ENCODE measurements at places on chromosomes 12 and 14.
A peak's percentile ranks its signal among the peaks of the same experiment; 100 is the strongest.

DNA sequence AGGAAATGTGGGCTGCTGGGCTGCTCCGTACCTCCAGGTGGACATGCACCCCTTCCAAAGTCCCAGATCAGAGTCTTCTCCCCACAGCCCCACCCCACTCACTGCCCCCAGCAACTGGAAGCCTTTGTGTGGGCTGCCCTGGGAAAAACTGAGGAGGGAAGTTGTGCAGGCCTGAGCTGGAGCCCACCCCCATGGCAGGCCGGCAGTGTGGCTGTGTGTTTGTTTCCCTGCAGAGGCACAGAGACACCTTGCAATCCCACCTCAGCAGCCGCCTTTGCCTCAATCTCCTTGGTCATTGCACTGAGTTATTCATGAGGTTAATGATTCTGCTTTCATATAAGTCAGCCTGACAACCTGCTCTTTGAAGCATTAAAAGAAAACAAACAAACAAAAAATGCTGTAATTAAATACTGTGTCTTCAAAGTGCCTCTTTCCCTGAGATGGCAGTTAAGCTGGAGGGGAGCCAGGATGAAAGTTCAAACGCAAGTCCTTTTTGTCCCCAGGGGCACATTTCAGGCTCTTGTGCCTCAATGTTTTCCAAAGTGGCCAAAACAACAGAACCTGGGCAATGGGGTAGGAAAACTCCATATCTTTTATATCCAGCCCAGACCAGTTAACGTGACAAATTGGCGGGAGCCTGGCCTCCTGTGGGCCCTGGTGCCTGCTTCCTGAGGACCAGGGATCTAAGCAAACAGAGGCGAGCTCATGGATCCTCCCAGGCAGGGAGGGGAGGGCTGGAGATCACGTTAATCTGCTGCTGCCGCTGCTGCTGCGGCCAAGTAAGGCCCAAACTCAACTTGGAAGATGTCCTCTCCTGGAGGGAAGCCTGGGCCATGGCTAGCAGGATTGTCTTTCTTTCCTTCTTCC lies 51.9 kb upstream of the TSPAN11 start:
- no peak for DNase-seq

DNA sequence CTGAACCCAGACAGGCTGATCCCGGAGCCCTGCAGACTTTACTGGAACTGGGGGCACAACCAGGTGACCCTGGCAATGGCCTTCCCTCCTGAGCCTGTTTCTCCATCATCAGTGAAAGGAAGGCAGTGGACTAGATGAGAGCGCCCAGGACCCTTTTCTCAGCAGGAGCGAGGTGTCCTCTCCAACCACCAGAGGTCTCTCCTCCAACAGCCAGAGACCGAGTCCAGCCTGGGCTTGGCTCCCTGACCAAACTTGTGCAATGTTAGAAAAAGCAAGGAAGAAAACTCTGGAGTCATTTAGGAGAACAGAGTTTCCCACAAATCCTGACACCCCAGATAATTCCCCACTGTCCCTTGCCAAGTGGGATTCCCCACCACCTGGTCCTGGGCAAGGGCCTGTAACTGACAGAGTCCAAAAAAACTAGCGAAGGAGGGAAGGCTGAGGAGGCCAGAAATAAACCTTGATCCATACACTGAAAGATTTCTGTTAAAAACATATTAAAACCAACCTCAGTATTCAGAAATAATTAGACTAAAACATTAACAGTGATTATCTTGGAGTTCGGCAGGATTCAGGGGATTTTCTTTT lies 9.0 kb downstream of the RPS6KL1 start:
- DNase-seq = peak; percentile 56

DNA sequence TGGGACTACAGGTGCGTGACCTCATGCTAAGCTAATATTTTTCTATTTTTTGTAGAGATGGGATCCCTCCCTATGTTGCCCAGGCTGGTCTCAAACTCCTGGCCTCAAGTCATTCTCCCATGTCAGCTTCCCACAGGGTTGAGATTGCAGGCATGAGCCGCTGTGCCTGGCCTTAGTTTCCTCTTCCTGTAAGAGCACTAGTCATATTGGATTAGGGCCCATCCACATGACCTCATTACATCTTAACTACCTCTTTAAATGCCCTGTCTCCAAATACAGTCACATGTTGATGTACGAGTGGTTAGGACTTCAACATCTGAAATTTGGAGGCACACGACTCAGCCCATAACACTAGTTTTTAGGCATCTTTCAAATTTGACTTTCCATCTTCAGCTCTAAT lies 72.2 kb upstream of the RASSF3 start:
- DNase-seq = no peak

GRCh38 chr12:58961166-58961565 lies 40.9 kb upstream of the LRIG3 start:
- no peak for DNase-seq

DNA sequence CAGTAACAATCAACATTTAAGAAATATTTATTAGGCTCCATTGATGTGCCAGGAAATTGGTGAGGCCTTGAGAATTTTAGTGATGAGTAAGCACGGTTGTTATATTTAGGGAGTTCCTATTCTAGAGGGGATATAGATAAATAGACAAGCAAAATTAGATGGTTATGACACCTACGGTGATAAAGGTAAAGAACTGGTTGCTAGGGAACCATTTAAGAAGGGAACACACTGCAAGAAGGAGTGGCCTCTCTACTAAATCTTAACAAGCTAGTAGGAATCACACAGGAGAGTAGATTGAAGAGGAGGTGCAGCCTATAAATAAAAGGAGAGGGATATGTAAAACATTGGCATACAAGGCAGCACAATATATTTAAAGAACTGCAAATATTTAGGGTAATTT lies 155.2 kb downstream of the LRIG3 start:
- DNase-seq = no peak

GRCh38 chr12:3225154-3225795 lies 148.1 kb downstream of the TSPAN9 start:
- peak; percentile 63 for DNase-seq

- no peak for DNase-seq
Observed at GRCh38 chr14:87285506-87285905, 707.5 kb downstream of the GALC start.

- DNase-seq = no peak
Observed at GRCh38 chr14:95327558-95328374, 8.1 kb upstream of the CLMN start.

DNA sequence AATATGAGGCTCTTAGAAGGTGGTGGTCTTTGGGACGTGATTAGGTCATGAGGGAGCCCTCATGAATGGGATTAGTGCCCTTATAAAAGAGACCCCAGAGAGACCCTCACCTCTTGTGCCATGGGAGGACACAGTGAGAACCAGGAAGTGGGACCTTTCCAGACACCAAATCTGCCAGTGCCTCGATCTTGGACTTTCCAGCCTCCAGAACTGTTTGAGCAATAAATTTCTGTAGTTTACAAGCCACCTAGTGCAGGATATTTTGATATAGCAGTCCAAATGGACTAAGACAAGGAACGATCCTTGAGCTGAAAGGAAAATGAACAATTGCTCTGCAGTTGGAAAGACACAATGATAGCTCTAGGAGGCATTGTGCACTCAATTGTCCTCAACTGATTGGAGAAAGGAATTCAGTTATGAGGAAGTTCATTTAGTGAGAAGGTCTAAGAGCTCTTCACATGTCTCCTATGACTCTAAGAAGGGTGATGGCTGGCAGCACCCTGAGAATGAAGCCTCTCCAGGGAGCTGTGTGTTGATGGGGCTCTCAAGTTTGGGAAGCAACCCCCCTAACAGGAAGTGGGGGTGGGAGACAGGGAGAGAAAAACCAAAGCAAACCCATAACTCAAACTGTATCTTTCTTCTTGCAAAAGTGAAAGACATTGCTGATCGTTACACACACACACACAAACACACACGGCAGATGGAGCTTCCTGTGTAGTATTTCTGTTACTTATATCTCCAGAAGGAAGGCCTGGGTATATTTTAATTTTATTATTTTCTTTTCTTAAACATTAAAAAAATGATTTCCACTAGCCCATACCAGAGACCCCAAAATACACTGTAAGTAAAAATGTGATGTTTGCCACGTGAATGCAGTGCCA lies 21.0 kb downstream of the CHST11 start:
- DNase-seq = no peak

GRCh38 chr12:52208424-52209165 lies 16.8 kb upstream of the KRT80 start:
- DNase-seq = no peak

GRCh38 chr12:68838046-68838886 lies 30.3 kb downstream of the MDM2 start:
- no peak for DNase-seq

DNA sequence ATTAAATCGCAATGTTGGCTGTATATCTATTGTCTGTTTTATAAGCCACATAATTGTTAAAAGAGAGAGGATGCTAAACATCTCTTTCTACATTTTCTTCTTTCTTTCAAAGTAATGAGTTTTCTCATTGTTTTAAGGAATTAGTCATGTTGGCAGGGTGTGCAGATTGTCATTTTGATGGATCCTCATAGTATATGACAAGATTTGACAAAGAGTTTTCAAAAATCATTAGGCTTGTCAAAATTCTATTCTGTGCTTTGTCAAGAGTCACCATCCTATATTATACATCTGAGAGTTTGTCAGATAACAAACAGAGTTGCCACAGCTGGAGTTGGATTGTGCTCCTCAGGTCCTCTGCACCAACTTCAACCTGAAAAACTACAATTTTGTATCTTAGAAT lies 35.4 kb upstream of the APPL2 start:
- no peak for DNase-seq

GRCh38 chr12:68998041-68998440 lies 65.1 kb upstream of the CPM start:
- no peak for DNase-seq

DNA sequence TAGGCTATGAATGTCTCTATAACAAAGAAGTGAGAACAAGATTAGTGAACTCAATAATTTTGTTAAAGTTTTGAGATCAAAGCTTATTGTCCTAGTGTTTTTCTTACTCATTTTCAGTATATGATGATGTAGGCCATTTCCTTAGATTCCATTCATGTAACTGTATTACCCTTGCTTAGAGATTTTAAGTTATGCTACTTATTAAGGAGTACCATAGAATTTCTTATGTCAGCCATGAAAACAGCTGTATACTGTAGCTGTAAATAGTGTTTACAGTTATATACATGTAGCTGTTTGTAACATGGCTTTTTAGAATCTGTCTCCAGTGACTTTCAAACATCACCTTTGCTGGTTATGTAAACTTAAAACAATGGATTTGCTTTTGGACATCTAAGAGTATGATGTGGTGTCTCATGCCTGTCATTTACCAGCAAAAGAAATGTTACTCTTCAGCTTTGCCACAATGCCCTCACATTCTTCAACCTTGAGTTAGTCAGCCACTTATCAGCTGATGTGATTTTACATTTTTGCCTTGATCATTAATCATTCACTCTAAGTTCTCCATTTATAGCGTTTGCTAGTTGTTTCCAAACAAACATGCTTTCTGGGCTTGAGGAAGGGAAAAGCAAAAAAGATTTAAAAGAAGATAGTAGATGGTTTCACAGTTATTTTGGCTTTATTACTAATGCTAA lies 55.5 kb downstream of the SLC16A7 start:
- DNase-seq = no peak

DNA sequence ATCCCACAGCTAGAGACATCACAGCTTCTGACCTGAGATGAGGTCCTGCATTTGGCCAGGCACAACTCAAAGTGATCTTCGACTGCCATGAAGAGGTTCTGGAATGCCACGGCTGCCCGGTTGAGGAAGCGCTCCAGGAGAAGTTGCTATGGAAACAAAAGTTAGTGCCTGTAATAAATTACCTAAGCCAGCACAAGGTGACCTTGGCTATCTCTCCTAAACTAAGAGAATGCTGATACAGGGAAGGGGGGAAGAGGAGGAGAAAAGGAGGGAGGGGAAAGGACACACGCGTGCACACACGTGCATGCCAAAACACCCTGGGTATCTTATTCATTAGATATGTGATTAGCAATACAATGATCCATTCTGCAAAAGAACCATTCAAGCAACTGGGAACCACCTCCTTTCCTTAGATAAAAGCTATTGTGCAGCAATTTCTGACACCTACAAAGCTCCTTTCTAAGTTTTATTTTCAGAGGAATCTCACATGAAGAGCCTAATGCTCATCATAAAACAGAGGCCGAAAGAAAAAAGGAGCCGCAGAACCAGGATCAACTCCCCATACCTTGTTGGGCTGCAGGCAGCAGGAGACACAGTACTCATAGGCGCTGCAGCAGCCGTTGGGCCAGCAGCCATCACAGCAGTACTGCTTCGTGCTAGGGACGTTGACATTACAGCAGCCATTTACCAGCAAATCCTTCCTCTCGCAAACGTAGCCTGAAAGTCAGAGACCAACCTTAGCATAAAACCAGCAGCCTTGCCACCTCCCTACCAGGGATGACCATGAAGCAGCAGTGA lies 17.9 kb downstream of the SPRING1 start:
- DNase-seq = no peak

DNA sequence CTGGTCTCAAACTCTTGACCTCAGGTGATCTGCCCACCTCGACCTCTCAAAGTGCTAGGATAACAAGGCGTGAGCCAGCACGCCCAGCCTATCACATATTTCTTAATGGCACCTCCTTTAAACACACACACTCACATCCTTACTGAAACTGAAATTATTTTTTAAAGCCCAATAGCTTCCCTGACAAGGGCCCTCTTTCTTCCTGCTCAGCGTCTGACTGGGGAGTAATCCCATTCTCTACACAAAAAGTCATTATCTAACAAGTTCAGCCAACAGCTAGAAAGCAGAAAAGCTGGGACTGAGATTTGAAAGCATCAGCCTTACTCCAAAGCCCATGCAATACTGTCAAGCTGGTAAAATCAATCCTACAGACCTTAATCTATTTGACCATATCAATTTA lies 10.0 kb upstream of the AICDA start:
- no peak for DNase-seq

- DNase-seq = no peak
Observed at GRCh38 chr14:101467181-101467926, 93.9 kb upstream of the DIO3 start.

DNA sequence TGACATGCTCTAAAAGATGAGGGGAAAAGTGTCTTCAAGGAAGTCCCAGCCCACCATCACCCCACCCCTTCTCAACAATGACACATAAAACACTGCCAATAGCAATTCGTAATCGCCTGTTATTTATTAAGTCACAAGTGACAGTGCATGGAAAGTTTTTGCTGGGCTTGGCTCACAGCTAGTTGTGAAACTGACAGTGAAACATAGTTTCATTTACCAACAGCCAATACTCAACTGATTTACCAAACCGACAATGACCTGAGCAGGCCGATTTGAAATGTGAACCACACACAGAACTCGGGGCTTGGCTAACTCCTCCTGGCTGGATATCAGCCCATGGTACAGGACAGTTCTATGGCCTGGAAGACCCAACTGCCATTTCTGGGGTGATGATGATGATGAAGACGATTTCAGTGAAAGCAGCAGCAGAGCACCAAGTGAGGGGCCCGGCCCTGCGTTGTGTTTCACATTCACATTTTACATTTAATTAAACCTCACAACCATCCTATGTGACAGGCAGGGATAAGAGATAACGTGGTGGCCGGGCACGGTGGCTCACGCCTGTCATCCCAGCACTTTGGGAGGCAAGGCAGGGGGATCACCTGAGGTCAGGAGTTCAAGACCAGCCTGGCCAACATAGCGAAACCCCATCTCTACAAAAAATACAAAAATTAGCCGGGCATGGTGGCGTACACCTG lies 42.7 kb downstream of the CAMKK2 start:
- no peak for DNase-seq

GRCh38 chr12:80187660-80188090 lies 88.3 kb downstream of the OTOGL start:
- DNase-seq = peak; percentile 28

- DNase-seq = no peak
Observed at GRCh38 chr14:90109858-90110257, 48.1 kb downstream of the KCNK13 start.

GRCh38 chr12:132523576-132524331 lies 33.8 kb downstream of the FBRSL1 start:
- DNase-seq = no peak

- peak; percentile 44 for DNase-seq
Observed at GRCh38 chr12:53344824-53345485, 8.8 kb upstream of the SP7 start.

All from astrocyte of the cerebellum (primary cell).